ENCODE measurements at places on chromosomes 6 and 20. TPM values are rescaled to one million over a fixed set of nuclear protein-coding genes. Genes with fewer than 3 reads are reported as not detected.

Gene KHDRBS2
- not detected for total RNA-seq

Gene HLA-DQA1
- not detected for total RNA-seq

Gene EYA4
- 16.6 TPM for total RNA-seq

Gene RHAG
- total RNA-seq: not detected

Gene HFE
- 13.7 TPM for total RNA-seq

Gene BPIFB1
- total RNA-seq: not detected

Gene LGSN
- total RNA-seq: under 0.01 TPM

Gene ZNF165
- total RNA-seq: 0.57 TPM

Gene NR2E1
- total RNA-seq: not detected

Gene GHRH
- total RNA-seq: not detected
